ENCODE measurements at places on chromosomes 4 and X. TPM values are rescaled to one million over a fixed set of nuclear protein-coding genes. Genes with fewer than 3 reads are reported as not detected.

GRCh38 chr4:15551740-15552446 lies 82.2 kb downstream of the CC2D2A start:
- no peak for DNase-seq

- DNase-seq, result no peak
These were observed 298.2 kb upstream of the KLF3 start for GRCh38 chr4:38365748-38366310.

GRCh38 chrX:106203315-106203714 lies 35.2 kb downstream of the PWWP3B start:
- no peak for DNase-seq

DNA sequence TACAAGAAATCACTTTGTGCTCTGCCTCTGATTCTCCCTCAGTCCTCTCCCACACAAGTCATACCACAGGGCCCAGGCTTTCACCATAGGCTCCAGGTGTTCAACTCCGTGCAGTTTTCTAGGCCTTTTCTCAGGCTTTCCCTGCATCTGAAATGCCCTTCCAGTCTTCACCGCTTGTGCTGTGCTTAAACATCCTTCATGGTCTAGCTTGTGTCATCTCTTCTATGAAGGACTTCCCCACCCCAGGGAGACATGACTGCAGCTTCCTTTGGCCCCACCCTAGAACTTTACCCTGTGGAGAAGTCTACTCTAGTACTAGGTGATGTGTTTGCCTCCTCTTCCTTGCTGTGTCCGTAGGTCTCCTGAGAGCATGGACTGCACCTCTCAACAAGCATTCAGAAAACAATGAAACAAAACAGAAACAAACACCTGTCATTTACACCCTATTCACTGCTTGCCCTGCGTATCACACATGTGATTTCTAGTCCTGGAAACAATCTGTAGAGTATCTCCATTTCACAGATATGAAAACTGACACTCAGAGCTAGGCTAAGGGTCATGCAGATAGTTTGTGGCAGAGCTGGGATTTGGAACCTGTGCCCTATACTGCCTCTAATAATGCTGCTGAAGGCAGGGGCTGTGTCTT lies 22.7 kb upstream of the LEF1 start:
- DNase-seq, result no peak

Gene NLGN4X
- not detected for total RNA-seq
